ENCODE measurements at places on chromosomes 7 and 10. TPM values are rescaled to one million over a fixed set of nuclear protein-coding genes. Genes with fewer than 3 reads are reported as not detected.

GIMAP6 gene
- 20.6 TPM for polyA plus RNA-seq

THSD7A gene
- 4.4 TPM for polyA plus RNA-seq

ADIRF gene
- polyA plus RNA-seq: 2.7 TPM

ALOX5 gene
- 1.5 TPM for polyA plus RNA-seq

- no peak for DNase-seq
These were observed at the start of gene ZNF853 for GRCh38 chr7:6614953-6615722. ZNF853 (plus strand) TSS chr7:6615610; CDS start chr7:6616175, 565 bp downstream.

- no peak for DNase-seq
These were observed 93.8 kb downstream of the MARCHF5 start for GRCh38 chr10:92384741-92385140.

DNA sequence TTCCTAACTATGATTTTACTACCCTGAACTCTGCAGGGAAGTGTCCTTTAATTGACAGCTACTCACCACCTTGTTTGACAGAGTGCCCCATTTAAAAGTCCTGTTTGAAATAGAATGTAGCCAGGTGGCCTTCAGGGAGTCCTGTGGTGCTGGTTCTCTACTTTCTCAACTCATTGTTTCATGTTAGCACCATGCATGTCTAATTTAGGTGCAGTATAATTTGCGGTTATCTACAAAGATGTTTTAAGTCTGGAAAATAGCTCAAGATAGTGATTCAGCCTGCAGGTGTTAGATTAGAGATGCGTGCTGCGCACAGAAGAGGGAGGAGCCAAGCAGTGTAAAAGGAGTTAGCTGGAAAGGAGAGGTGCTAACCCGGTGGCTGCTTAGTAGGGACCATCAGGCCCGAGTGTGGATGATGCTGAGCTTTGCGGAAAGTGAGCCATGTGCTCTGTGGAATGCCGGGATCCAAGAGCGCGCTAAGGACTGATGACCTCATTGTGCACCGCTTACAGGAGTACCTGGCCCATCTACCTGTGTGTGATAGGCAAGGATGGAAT lies 1.2 kb downstream of the CCM2 start:
- no peak for DNase-seq

GRCh38 chr7:139768249-139768824 lies 9.5 kb downstream of the HIPK2 start:
- DNase-seq: no peak

GRCh38 chr7:36896956-36897590 lies 172.8 kb upstream of the AOAH start:
- no peak for DNase-seq

GRCh38 chr7:150564566-150564965 lies 2.6 kb upstream of the GIMAP4 start:
- DNase-seq: no peak

All from muscle of back (tissue), 13 donors.